ENCODE measurements at places on chromosomes 3 and 15. TPM values are rescaled to one million over a fixed set of nuclear protein-coding genes. Genes with fewer than 3 reads are reported as not detected.
A peak's percentile ranks its signal among the peaks of the same experiment; 100 is the strongest.

GRCh38 chr15:76791511-76791910, 113.6 kb downstream of the SCAPER start:
- no peak for DNase-seq

DNA sequence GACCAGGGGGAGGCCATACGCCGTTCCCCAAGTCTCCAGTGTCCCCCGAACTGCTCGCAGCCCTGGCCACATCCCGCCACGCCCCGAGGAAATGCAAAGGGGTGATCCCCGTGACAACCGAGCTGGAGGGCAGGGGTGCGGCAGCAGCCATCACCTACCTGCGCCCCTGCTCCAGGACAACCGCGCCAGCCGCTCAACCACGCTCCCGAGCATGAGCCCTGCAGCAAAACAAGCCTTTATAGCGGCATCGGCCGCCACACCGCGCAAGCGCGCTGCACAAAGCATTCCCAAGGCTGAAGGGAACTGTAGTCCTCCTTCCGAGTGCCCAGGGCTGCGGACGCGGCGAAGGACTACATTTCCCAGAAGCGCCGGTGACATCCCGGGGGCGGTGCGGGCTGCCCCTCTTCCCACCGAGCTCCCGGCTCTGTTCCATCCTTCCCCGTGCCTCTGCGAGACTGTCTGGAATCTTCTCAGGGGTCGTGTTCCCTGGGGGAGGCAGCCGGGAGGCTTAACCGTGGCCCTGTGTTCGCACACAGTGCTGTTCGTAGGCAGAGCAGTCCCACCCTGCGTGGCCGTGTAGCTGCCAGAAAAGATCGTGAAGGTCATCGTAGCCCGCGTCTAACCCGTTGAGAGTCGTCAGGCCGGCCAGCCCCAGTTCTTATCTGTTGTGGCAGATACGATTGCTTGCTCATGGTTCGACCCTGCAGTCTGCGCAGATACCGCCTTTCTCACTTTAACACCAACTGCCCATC, at the start of gene ABCC5:
Gene ABCC5, minus strand, starts transcription at position 213 of the 752 bp plus-strand sequence. CDS start 3,492 bp downstream, outside the sequence.
- DNase-seq = peak; percentile 91

Gene ISY1
- total RNA-seq = 28.5 TPM

DNA sequence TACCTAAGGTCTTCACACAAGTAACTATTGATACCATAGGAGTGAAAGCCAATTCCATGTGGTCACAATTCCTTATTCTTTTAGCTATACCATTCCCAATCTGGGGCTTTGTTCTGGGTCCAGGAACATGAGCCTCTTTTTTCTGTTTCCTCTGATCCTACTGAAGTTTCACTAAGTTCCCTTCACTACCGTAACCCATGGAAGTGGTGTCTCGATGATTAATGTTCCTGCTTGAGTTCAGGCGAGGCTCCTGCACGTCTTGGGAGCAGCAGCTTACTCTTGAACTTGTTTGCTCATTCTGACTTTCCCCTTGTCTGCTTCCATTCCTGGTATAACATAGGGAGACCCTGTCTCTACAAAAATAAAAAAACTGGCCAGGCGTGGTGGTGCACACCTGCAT, 23.6 kb downstream of the ZNF592 start:
- DNase-seq = no peak

GRCh38 chr3:98004721-98005120, 30.4 kb downstream of the GABRR3 start:
- DNase-seq = no peak

GRCh38 chr3:116247605-116248004, 197.7 kb downstream of the LSAMP start:
- no peak for DNase-seq

- no peak for DNase-seq
Observed at GRCh38 chr3:35549690-35550089, 89.6 kb upstream of the ARPP21 start.

- DNase-seq = no peak
Observed at GRCh38 chr3:123778991-123779622, 105.0 kb downstream of the MYLK start.

DNA sequence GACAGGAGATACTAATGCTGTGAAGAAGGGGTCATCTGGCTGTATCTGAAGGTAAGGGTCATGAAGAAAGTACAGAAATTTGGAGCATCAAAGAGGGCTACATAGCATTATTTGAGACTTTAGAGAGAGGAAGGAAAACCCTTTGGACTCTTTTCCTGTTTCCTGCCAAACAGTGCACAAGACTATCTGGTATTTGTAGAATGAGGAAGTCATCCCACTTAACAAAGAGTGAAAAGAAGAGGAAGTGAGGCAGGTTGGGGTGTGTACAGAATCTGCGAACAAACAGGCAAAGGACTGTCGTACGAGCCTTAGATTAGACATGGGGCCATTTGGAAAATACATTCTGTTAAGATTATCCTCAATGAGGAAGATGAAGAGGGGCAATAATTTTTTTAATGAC, 546.8 kb upstream of the EPHA6 start:
- no peak for DNase-seq

DNA sequence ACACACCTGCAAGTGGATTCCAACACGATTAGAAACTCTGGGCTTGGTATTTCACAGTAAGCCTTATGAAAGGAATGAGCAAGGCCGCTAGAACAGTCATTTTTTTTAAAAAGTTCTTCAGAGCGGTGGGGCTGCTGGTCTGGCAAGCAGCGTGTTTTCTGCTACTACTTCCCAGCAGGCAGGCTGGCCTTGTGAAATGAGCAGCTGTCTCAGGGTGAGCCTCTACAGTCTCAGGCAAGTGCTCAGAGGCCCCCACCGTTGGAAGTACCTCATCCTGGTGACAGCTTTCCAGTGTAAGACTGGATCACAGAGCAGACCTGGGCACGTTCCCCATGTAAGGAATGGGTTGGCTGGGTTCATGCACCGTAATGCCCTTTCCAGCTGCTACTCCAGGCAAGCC, 119.2 kb downstream of the LRIG1 start:
- no peak for DNase-seq

GRCh38 chr15:51298620-51299019, 39.8 kb downstream of the CYP19A1 start:
- no peak for DNase-seq

- DNase-seq = peak; percentile 93
Observed at GRCh38 chr3:50264383-50264963, 4.5 kb upstream of the SEMA3B start.

Gene BTLA
- not detected for total RNA-seq

- DNase-seq = no peak
Observed at GRCh38 chr3:135690664-135691063, 274.9 kb upstream of the PPP2R3A start.

DNA sequence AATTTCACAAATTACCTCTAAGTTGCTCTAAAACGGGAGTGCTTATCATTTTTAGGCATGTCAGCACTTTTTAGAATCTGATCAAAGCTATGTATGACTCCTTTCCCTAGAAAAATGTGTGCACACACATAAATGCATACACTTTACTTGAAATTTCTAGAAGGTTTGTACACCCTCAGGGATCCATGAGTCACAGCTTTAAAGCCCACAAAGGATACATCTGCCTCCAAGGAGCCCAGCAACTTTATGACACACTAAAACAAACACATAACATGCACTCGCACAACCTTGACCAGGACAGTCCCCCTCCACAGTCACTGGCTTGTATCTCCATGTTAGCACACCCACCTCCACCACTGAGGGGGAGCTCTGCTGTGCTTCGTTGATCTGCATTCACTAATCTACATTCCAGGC, 722.0 kb upstream of the CFAP20DC start:
- peak; percentile 94 for DNase-seq

DNA sequence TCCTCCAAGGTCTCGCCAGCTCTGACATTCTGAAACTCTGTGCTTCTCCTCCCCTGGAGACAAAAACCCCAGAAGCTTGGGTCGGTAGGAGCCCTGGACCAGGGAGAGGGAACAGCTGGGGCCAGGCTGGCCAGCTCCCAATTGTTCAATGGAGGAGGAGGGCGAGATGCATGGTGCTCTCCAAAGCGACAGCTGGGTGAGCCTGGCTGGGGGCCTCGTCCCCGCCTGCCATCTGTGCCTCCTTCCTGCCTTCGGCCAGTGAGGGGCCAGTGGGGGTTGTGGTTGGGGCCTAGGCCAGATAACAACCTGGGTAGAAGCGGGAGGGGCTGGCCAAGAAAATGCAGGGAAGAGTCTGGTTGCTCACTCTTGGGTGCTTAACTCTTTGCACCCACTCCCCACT, 79.4 kb downstream of the CORO2B start:
- no peak for DNase-seq

Data from IMR-90 (cell line).